Vagina (tissue), 2 donors: ENCODE measurements at places on chromosomes 6 and 20. TPM values are rescaled to one million over a fixed set of nuclear protein-coding genes. Genes with fewer than 3 reads are reported as not detected.
A peak's percentile ranks its signal among the peaks of the same experiment; 100 is the strongest.

The OPN5 gene
- not detected for total RNA-seq

The TBXT gene
- total RNA-seq = not detected

The TRIM10 gene
- total RNA-seq = not detected

The TINAG gene
- total RNA-seq = not detected

The SAMD10 gene
- 11.8 TPM for total RNA-seq

The OR2H2 gene
- not detected for total RNA-seq

The GRM1 gene
- not detected for total RNA-seq

DNA sequence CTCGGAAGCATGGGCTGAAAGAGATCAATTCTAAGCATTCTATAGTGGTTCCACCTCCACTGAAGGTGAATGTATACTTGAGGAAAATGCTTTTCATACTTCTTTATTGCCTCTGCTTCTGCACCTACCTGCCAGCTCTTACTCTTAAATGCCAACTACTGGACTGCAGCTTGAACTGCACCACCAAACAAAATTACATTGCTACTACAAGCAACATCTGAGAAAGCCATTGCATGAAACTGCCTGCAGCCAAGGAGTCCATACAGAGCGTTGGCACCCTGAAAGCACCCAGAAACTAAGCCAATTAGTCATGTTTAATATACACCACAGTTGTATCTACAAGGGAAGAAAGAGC lies 440.9 kb downstream of the BTBD3 start:
- DNase-seq = no peak

GRCh38 chr20:62708591-62709536 lies at the start of gene NTSR1:
Gene NTSR1 (plus strand): TSS chr20:62708836. CDS start chr20:62709208, 372 bp downstream.
- no peak for DNase-seq

DNA sequence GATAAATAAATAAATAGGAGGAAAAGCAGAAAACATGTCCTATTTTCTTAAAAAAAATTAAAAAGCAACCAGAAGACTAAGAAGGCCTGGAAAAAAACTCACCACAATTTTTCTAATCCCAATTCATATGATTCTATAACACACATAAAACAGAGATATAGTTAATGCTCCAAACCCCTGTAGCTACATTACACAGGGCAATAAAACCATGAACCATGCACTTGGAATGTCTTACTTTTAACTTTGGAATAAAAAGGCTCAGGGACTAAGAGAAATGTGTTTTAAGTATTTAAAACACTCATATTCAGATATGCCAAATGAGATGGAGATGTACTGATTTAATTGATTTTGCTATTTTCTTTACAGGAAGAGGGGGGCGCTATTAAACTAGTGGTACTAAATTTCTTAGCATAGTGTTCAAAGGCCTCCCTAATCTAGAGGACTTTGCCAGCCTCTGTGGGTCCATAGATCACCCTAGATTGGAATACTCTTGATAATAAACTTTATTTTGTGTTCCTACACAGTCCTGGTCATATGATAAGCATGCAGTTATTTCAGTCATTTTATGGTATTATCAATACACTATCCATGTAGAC lies 30.3 kb upstream of the GCM1 start:
- DNase-seq = no peak

GRCh38 chr20:64160118-64160517 lies 4.1 kb upstream of the MYT1 start:
- no peak for DNase-seq

- no peak for DNase-seq
Observed at GRCh38 chr6:22147921-22148776, 148.7 kb downstream of the PRL start.

GRCh38 chr20:25461786-25462545 lies 54.5 kb downstream of the GINS1 start:
- no peak for DNase-seq

- no peak for DNase-seq
Observed at GRCh38 chr20:43724383-43724782, 2.4 kb downstream of the GTSF1L start.

- DNase-seq = no peak
Observed at GRCh38 chr20:3621111-3621510, 42.1 kb downstream of the GFRA4 start.

DNA sequence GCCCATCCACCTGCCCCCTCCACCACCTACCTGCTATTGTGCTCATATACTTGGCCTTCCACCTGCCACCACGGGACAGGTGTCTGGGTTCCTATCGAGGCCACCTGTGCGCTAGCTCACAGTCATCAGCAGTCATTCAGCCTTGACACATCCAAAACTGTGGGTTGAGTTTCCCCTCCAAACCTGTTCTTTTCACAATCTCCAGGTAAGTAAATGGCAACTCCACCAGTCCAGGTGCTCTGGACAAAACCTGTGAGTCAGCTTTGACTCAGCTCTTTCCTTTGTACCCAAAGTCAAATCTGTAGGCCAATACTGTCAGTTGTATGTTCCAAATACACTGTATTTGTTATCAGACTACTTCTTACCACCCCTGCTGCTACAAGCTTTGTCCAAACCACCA lies 52.6 kb downstream of the SPTLC3 start:
- no peak for DNase-seq

DNA sequence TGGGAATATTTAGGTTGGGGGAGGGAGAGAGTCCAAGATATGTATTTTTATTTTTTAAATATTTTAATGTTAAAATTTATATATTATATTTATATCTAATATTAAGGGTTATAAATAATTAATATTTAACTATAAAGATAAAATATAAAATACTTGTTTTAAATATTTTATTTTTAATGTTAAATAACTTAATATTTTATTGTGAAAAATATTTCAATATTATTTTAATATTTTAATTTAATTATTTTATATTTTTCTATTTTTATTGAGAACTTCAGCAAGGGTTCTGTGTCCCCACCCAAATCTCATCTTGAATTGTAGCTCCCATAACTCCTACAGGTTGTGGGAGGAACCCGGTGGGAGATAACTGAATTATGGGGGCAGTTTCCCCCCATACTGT lies 34.0 kb downstream of the PERP start:
- no peak for DNase-seq

DNA sequence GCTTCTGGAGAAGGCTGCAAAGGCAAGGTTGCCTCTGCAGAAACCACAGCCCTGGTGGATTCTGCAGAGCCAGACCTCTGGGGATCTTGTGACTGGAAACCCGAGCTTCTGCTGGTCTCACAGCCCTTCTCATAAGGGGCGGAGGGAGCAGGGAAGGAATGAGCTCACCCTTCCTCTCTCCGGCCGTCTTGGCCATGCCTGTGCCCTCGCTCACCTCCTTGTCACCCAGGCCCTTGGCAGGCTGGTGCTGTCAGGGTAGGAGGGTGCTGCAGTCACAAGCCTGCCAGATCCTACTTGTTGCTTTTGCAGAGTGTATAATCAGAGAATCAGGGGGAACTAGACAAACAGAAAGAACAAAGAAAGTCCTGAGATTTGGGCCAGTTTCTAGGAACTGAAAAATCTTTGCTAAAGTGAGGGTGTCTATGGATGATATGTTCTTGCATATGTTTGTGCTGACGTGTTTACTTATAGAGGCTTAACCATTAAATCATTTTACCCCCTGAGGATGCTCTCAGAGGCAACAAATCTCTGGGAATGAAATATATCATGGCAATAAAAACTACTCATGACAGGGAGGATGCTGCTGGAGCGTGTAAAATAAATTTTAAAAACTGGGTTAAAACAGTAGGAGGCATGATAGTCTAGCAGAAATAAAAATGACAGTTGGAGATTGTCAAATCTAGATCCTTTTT lies 244.9 kb upstream of the SOX4 start:
- peak; percentile 85 for DNase-seq

DNA sequence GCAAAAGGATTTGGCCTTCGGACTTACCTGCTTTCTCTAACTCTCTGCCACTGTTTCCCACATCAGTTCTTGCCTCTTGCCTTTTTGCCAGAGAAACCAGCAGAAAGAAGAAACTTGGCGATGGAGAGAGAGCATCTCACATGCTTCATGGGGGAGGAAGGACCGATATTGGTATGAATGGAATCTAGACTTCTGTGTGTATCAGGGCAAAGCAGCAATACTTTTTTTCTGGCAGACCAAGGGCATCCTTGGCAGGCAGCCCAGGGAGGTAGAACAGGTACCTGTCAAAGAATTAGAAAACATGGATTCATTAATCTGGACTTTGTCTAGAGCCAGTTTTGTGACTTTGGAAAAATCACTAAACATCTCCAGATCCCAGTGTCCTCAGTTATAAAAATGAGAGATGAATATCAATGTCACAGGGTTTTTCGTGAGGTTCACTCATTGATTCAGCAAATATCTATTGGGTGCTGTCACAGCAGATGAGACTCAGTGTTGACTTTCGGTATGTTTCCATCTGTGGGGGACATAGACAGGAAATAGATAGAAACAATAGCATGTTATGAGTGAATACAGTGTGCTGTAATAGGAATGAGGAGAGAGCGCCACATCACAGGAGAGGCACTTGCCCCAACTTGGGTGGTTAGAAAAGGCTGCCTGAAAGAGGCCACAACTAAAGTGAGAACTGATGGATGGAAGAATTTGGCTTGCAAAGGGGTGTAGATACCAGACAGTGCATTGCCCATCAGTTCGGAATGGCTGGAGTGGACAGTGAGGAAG lies 114.1 kb downstream of the CD83 start:
- no peak for DNase-seq

- DNase-seq = no peak
Observed at GRCh38 chr6:106419900-106420613, 59.5 kb downstream of the CRYBG1 start.

DNA sequence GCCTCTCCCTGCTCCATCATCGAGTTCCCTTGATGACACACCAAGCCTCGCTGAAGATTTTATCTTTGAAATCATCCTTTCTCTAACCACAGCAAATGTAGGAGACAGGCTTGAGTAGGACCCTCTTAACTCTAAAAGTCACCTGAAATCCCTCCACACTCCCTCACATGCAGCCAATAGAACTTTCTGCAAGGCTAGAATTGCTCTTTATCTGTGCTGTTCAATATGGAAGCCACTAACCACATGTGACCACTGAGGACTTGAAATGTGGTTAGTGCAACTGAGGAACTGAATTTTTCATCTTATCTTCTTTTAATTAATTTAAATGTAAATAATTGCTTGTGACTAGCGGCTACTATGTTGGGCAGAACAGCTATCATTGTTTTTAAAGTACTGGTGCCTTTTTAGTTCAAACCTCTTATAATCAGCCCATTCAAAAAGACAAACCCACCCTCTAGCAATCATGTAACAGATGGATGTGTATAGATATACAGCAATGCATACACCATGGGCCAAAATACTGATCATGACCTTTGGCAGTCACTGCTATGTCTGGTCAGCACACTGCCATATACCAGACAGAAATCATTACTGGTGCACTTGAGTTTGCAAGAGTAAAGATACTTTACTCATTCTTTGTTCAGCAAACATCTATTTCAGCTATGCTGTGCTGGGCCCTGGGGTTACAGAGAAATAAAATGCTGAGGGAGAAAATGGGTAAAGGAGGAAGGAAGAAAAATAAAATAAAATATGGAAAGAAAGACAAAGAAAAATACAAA lies 50.0 kb downstream of the GFOD1 start:
- DNase-seq = no peak

- DNase-seq = peak; percentile 4
Observed at GRCh38 chr20:47102629-47103028, 208.0 kb downstream of the EYA2 start.

DNA sequence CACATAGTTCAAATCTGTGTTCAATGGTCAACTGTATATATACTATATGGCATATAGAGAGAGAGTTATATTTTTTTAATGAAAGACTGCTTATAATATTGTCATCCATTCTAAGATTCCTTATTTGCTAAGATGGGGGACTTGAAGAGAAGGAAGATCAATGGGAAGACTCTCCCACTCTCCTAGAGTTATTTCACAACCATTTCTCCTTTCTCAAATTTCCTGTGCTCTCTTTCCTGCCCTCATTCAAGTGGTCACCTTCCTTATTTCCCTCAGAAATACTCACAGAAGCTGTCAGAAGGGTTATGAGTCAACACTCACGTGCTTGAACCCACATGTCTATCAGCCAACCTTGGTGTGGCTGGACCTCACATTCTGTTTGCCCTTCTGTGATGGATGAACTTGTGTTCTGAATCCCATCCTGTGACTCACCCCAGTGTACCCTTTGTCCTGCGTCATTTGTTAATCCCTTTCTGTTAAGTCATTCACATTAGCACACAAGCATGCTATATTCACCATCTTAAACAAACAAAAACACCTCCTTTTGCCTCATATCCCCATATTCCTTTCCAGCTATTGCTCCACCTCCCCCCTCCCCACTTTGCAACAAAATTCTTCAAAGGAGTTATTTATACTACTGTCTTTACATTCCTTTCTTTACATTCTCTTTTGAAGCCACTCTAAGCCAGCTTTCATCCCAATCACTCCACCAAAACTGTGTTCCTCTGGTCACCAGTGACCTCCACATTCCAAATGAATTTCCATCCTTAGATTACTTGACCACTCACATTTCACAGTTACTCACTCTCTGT lies 279.3 kb upstream of the TCF21 start:
- no peak for DNase-seq

DNA sequence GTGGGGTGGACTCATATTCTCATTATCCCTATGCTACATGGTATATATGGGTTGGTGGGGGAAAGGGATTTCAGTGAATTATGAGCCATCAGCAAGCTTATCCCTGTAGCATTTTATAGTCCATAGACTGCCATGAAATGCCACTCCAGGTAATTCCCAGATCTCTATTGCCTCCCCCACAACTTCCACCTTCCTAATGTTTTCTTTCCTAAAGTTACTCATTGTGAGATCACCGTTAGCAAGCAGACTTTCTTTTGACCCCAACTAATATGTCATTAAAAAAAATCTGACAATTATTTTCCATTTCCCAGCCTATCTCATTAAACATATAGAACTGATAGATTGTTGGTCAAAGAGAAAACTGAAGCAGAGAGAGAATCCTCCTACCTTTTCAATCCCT lies 40.7 kb upstream of the TBX18 start:
- no peak for DNase-seq

DNA sequence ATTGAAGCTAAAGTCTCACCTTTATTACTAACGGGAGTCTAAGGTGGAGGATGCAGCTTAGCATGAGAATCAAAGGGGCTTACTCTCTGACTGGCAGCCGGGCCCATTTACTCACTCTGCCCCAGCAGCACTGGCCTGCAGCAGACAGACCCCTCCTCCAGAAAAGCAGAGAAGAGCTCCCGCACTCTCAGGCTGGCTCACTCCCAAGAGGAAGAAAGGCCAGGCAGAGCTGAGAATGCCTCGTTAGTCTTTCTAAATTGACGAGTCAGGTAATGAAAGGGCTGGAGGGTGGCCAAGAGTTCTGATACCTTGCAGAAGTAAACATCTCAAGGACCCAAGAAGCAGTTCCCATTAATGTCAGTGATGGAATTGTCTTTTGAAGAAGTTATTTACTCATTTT lies 44.5 kb upstream of the IL20RA start:
- DNase-seq = no peak

DNA sequence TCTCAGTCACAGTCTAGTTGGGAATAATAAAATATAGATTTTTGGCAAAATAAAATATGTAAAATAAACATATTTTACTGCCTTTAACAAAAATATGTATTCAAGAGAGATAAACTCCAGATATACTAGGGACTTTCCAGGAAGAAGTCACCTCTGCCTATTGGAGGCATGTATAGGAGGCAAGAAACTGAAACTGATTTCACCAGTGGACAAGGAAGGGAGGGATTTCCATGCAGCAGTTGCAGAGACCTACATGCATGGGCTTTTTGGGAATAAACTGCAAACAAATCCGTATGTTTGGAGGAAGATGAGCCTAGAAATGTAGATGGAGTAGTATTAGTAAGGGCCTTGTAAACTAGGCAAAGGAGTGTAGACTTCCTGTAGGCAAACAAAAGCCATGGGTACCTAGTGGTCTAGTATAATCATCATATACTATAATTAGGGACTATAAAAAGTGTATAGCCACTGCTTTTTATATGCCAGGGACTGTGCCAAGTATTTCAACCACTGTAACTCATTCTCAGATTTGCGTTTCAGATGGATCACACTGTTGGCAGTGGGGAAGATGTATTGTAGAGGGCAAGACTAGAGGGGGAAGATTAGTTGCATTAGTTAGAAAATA lies 38.9 kb downstream of the CD109 start:
- DNase-seq = no peak
